ENCODE measurements at places on chromosomes 4 and X. TPM values are rescaled to one million over a fixed set of nuclear protein-coding genes. Genes with fewer than 3 reads are reported as not detected.

- no peak for DNase-seq
- no peak overlapping the region for H3K27ac ChIP-seq
- H3K4me1 ChIP-seq = no peaks in the 10 kb centered on the region
- no peaks in the 10 kb centered on the region for H3K27me3 ChIP-seq
- H3K36me3 ChIP-seq = no peaks in the 10 kb centered on the region
Observed at GRCh38 chr4:98314791-98315565, 53.8 kb downstream of the RAP1GDS1 start.

- no peak overlapping the region for H3K4me3 ChIP-seq
- DNase-seq = no peak
- no peaks in the 10 kb centered on the region for H3K27me3 ChIP-seq
- no peaks in the 10 kb centered on the region for H3K4me1 ChIP-seq
Observed at GRCh38 chr4:72860766-72861165, 208.8 kb downstream of the COX18 start.

GRCh38 chr4:99724067-99724466 lies 66.4 kb upstream of the C4orf54 start:
- peak overlapping the region; percentile 83 for H3K27ac ChIP-seq
- no peaks in the 10 kb centered on the region for H3K27me3 ChIP-seq
- DNase-seq = no peak
- H3K4me1 ChIP-seq = peaks cover 36% of the 10 kb centered on the region
- H3K36me3 ChIP-seq = no peaks in the 10 kb centered on the region
- H3K4me3 ChIP-seq = no peak overlapping the region

GRCh38 chr4:127463883-127464282 lies 168.9 kb upstream of the INTU start:
- H3K27ac ChIP-seq = no peak overlapping the region
- H3K4me3 ChIP-seq = no peak overlapping the region
- H3K27me3 ChIP-seq = no peaks in the 10 kb centered on the region
- H3K4me1 ChIP-seq = no peaks in the 10 kb centered on the region
- DNase-seq = no peak

DNA sequence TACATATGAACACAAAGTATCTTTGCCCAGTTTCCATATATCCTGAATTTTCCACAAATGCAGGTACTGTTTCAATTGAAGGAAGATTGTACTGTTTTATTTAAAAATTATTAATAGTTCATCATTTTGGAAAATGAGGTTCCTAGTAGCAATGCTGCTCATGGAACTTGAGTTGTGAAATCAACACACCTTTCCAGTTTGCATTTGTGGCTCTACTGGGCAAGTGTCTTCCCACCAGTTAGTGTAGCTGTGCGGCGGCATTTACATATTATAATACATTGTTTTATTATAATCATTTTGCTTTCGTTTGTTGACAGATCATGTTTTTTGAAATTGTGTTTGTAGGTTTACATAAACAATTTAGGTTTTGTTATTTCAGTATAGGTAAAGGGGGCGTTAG lies 2.0 kb upstream of the DDX3X start:
- no peak for DNase-seq
- peak overlapping the region; percentile 97 for H3K27ac ChIP-seq
- H3K36me3 ChIP-seq = no peaks in the 10 kb centered on the region
- peak overlapping the region; percentile 73 for H3K4me3 ChIP-seq
- H3K27me3 ChIP-seq = no peaks in the 10 kb centered on the region

DNA sequence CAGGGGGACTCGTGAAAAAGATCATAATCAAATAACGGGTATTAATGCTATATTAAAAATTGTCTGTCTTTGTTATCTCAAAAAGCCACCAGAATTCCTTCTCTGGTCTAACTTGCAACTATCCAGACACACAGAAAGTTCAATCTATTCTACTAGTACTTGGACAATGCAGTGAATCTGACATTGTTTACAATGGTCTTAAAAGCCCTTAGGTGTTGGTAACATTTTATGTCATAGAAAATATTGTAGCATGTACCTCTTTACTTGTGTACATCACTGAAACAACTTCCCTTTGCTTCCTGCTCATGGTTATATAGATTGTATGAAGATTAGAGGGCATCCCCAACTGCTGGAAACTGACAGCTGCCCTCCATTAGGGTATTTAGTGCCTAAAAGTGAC lies 71.1 kb upstream of the PPP3CA start:
- H3K4me3 ChIP-seq = no peak overlapping the region
- DNase-seq = no peak
- H3K36me3 ChIP-seq = no peaks in the 10 kb centered on the region
- H3K27ac ChIP-seq = no peak overlapping the region
- no peaks in the 10 kb centered on the region for H3K4me1 ChIP-seq

DNA sequence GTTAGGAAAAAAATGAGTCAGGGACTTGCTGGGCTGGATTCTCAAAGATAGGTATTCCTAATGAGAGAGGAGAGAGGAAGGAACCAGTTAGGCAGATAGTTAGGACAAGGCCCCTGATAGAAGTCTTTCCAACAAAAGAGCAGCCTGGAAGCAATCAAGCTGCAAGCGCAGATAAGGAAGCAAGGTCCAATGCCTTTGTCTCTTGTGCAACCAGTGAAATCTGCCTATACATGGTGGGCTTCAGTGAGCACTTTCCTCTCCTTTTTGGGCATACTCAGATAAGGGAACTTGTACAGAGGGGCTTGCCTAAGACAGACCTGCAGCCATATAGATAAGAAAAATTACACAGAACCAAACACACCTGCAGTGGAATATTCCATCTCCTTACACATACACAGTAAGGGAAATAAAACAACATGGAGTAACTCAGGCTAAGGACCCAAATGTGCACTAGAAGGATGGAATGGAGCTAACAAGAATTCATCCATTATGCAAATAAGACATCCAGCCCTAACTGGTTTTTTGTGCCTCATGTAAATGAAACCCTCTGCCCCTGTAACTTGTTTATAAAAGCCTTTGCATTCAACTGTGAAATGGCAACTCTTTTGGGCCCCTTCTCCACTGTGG lies 68.8 kb downstream of the PCDH18 start:
- H3K4me3 ChIP-seq = no peak overlapping the region
- no peak overlapping the region for H3K27ac ChIP-seq
- H3K36me3 ChIP-seq = no peaks in the 10 kb centered on the region
- DNase-seq = no peak
- no peaks in the 10 kb centered on the region for H3K4me1 ChIP-seq

- H3K27ac ChIP-seq = no peak overlapping the region
- no peaks in the 10 kb centered on the region for H3K36me3 ChIP-seq
- no peak for DNase-seq
- no peaks in the 10 kb centered on the region for H3K27me3 ChIP-seq
Observed at GRCh38 chr4:47498899-47499298, 13.8 kb downstream of the ATP10D start.

DNA sequence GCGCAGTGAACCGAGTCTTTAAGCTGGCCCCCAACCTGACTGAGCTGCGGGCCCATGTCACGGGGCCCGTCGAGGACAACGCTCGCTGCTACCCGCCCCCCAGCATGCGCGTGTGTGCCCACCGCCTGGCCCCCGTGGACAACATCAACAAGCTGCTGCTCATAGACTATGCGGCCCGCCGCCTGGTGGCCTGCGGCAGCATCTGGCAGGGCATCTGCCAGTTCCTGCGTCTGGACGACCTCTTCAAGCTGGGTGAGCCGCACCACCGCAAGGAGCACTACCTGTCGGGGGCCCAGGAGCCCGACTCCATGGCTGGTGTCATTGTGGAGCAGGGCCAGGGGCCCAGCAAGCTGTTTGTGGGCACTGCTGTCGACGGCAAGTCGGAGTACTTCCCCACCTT lies 2.2 kb downstream of the PLXNA3 start:
- no peaks in the 10 kb centered on the region for H3K27me3 ChIP-seq
- no peak overlapping the region for H3K4me3 ChIP-seq
- no peak overlapping the region for H3K27ac ChIP-seq
- peaks cover 7% of the 10 kb centered on the region for H3K4me1 ChIP-seq
- H3K36me3 ChIP-seq = no peaks in the 10 kb centered on the region
- DNase-seq = no peak

GRCh38 chr4:137748616-137749015 lies 216.3 kb upstream of the PCDH18 start:
- no peaks in the 10 kb centered on the region for H3K27me3 ChIP-seq
- no peaks in the 10 kb centered on the region for H3K4me1 ChIP-seq
- H3K4me3 ChIP-seq = no peak overlapping the region
- no peak overlapping the region for H3K27ac ChIP-seq
- no peaks in the 10 kb centered on the region for H3K36me3 ChIP-seq

DNA sequence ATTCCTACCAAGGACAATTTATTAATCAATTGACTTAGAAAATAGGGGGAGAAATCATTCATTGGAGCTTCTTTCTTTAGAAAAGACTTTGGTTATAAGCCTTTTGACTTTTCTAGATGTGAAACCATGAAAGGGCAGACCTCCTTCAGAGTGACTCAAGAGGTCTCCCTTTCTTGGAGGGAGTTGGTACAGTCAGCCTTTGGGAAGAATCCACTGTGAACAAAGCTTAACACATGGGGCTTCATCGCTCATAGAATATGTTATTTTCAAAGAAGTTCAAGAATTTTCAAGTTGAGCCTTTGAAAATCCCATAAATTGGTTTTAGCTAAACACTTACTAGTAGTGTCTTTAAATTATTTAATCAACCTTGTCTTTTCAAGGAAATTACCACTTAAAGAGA lies 28.0 kb downstream of the RIPPLY1 start:
- no peak overlapping the region for H3K4me3 ChIP-seq
- no peaks in the 10 kb centered on the region for H3K36me3 ChIP-seq
- H3K27me3 ChIP-seq = no peaks in the 10 kb centered on the region
- DNase-seq = no peak

DNA sequence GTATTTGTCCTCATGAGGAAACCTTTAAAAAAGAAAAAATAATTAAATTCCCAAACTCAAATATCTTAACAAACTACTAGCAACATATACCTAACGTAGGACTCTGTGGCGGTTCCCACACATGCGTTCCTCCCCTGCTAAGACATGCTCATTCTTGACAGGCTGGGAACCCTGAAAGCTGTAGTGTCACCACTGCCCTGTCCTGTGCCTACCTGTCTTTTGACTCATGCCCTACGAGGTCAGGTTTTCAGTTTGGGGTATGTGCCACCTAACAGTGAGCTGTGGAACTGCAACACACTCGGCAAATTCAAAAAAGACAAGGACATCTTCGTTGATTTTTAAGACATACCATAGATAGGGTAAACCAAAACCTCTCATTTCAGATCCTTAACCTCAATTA lies 17.8 kb downstream of the IDS start:
- H3K27me3 ChIP-seq = no peaks in the 10 kb centered on the region
- no peaks in the 10 kb centered on the region for H3K4me1 ChIP-seq
- no peak overlapping the region for H3K27ac ChIP-seq
- no peak overlapping the region for H3K4me3 ChIP-seq
- DNase-seq = no peak

DNA sequence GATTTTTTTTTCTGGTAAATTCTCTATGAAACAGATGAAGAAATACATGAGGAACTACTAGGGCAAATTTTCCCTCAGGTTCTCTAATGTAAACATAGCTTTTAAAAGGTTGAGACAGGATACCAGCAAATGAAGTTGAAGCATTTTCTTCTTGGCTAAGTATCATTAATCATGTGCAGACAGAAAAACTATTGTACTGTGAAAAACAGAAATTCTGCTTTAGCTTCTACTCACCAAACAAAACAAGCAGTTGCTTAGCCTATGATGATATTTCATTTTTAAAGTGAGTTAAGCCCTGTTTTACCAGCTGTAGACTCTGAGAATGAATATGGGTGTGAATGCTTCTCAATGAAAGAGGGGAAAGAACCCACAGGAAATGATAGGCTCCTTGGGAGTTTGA lies 358.9 kb downstream of the TRAM1L1 start:
- H3K36me3 ChIP-seq = no peaks in the 10 kb centered on the region
- H3K4me3 ChIP-seq = no peak overlapping the region
- H3K4me1 ChIP-seq = no peaks in the 10 kb centered on the region
- no peak overlapping the region for H3K27ac ChIP-seq

DNA sequence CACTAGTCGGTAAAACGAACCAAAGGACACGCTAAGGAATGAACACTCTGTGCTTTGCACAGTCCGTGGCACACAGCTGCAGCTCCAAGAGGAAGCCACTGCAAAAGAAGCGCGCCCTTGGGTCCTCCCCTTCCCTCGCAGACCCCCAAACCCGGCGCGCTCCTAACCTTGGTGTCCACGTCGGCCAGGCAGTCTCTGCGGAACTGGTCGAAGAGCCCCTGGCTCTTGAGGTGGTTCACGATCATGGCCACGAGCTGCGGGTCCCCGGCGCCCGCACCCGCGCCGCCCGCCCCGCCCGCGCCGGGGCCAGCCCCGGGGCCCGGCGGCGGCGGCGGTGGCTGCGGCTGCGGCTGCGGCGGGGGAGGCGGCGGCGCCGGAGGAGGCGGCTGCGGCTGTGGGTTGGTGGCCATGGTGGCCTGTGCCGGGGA lies 333 bp downstream of the BOD1L1 start:
- H3K27me3 ChIP-seq = no peaks in the 10 kb centered on the region
- peak overlapping the region; percentile 99 for H3K27ac ChIP-seq
- no peaks in the 10 kb centered on the region for H3K36me3 ChIP-seq
- no peaks in the 10 kb centered on the region for H3K4me1 ChIP-seq
- DNase-seq = no peak

- H3K4me3 ChIP-seq = no peak overlapping the region
- H3K27me3 ChIP-seq = no peaks in the 10 kb centered on the region
- H3K27ac ChIP-seq = no peak overlapping the region
- H3K36me3 ChIP-seq = no peaks in the 10 kb centered on the region
- no peak for DNase-seq
- no peaks in the 10 kb centered on the region for H3K4me1 ChIP-seq
Observed at GRCh38 chr4:3732076-3733028, 33.8 kb upstream of the ADRA2C start.

GRCh38 chr4:172974586-172974985 lies 194.0 kb upstream of the GALNT7 start:
- no peak for DNase-seq
- no peak overlapping the region for H3K27ac ChIP-seq
- no peaks in the 10 kb centered on the region for H3K36me3 ChIP-seq
- peaks cover 17% of the 10 kb centered on the region for H3K27me3 ChIP-seq
- H3K4me1 ChIP-seq = no peaks in the 10 kb centered on the region
- no peak overlapping the region for H3K4me3 ChIP-seq

DNA sequence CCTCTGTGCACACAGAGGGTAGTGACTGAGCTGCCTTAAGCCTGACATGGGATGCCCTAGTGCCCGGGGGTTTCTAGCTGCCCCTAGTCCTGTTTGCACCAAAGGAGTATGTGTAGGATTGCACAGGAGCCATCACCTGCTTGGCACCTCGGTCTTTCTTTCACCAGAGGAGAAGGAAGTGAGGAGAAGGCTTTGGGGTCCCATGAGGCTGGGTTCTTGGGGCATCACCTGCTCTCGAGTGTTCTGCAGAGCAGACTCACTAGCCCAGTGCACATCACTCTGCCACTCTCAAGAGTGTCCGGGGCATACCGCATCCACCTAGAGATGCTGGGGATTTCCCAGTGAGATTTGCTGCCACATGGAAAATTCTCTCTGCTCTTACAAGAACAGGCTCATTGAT lies 40.5 kb upstream of the GPR78 start:
- no peak overlapping the region for H3K4me3 ChIP-seq
- H3K27ac ChIP-seq = no peak overlapping the region
- DNase-seq = no peak
- no peaks in the 10 kb centered on the region for H3K36me3 ChIP-seq

The APBB2 gene
- total RNA-seq = 12.2 TPM

The RS1 gene
- total RNA-seq = not detected

The MAGEB10 gene
- total RNA-seq = not detected

The PLXNB3 gene
- total RNA-seq = 13.4 TPM

The NUP62CL gene
- 0.68 TPM for total RNA-seq

The MTNR1A gene
- total RNA-seq = not detected

The ING2 gene
- total RNA-seq = 16.7 TPM

The PPP2R2C gene
- 76.3 TPM for total RNA-seq

The TREX2 gene
- total RNA-seq = 3.4 TPM

The IL2 gene
- not detected for total RNA-seq

The TLR6 gene
- 2.1 TPM for total RNA-seq

The FAM156B gene
- 9.6 TPM for total RNA-seq

The SPANXN4 gene
- total RNA-seq = not detected

The GRIA2 gene
- not detected for total RNA-seq

The ZNF711 gene
- total RNA-seq = 1.3 TPM

Data from esophagus squamous epithelium (tissue), 5 donors.